ENCODE measurements at places on chromosomes 2 and 18.

GRCh38 chr2:85853499-85854165 lies 35.2 kb downstream of the ST3GAL5 start:
- DNase-seq, result no peak

GRCh38 chr18:48313792-48314191 lies 95.4 kb downstream of the ZBTB7C start:
- no peak for DNase-seq

- no peak for DNase-seq
Observed at GRCh38 chr2:99255491-99256318, at the start of gene LYG2. Gene LYG2, minus strand, starts transcription at chr2:99255666. Its CDS starts 1,406 bp downstream, at chr2:99254260.

DNA sequence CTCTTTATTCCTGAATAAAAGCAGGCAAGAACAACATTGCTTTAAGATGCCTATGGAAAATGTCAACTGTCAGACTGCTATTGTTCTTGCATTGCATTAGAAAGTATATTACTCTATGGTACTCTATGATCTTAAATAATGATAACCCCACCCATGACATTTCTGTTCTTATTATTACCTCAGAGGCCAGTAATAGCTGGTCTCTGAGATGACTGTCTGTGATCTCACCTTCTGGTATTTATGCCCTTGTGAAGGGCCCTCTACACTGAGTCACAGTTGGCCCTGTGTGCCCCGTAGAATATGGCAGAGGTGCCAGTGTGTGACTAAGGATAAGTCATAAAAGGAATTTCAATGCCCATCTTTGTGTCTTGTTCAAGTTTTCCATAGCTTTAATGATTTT lies 61.0 kb downstream of the SPP2 start:
- no peak for DNase-seq

GRCh38 chr2:68762100-68762499 lies 27.5 kb downstream of the ARHGAP25 start:
- DNase-seq, result no peak

GRCh38 chr2:11133936-11134320 lies 21.3 kb upstream of the SLC66A3 start:
- no peak for DNase-seq

GRCh38 chr2:10267551-10268465 lies 34.9 kb upstream of the HPCAL1 start:
- DNase-seq, result no peak
